Stimulated activated CD4-positive, alpha-beta T cell treated with anti-CD3 and anti-CD28 coated beads, Interleukin-12 subunit alpha, Interleukin-12 subunit beta, amount 100 ng/mL, for 48 hours (primary cell): ENCODE measurements at places on chromosomes 11 and 22.

- no peak for DNase-seq
These were observed 65.0 kb upstream of the HMGXB4 start for GRCh38 chr22:35192129-35192918.

GRCh38 chr11:126405906-126406305 lies 50.4 kb downstream of the ST3GAL4 start:
- DNase-seq, result no peak

GRCh38 chr22:42967005-42967404 lies 47.9 kb downstream of the PACSIN2 start:
- DNase-seq, result no peak

DNA sequence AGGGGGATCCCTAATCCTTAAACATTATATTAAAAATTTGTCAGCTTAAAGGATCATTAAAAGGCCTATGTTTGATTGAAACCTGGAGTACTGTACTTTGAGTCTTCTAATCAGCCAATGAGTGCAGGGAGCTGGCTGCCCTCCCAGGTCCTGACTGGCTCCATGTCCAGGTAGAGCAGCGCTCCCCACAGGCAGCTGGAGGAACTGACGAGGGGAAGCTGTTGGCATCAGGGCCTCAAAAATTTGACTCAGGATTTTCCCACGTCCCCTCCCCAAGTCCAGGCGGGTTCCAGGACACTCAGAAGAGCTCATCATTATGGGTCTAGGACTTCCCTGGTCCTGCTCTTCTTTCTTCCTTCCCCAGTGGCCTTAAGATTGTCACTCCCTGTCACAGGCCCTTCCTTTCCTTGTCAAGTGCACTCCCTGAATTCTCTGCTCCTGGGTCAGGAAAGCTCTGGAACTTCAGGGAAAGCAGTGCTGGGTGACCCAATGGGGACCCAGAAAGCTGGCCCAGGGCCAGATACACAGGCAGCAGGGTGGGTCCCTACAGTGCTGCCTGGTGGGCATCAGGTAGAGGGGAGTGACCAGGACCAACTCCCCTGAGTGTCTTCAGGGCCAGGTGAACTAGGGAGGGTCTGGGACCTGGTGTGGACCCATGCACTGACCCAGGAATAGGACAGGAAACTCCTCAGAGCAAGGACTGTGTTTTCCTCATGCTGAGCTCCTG lies 65.5 kb downstream of the GGTLC2 start:
- no peak for DNase-seq

GRCh38 chr22:27370269-27370668 lies 431.3 kb downstream of the MN1 start:
- DNase-seq, result no peak

GRCh38 chr22:32073262-32073661 lies 30.2 kb downstream of the SLC5A1 start:
- DNase-seq, result no peak

DNA sequence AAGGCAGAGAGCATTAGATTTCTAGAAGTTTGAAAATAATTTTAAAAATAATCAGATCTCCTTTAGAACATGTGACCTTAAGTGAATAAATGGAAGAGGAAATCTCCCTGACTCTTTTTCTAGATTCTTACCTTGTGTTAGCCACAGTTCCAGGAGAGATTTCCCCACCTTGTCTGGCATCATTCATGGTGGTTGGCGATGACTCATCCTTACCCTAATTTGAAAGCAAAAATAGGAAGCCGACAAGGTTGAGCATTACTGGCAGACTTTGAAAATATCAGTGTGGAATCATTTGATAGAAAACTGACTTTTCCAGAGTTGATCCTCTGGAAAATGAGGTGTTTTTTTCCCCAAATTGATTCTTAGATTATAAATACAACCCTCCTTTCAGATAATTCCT lies 48.1 kb downstream of the CNTN5 start:
- no peak for DNase-seq

DNA sequence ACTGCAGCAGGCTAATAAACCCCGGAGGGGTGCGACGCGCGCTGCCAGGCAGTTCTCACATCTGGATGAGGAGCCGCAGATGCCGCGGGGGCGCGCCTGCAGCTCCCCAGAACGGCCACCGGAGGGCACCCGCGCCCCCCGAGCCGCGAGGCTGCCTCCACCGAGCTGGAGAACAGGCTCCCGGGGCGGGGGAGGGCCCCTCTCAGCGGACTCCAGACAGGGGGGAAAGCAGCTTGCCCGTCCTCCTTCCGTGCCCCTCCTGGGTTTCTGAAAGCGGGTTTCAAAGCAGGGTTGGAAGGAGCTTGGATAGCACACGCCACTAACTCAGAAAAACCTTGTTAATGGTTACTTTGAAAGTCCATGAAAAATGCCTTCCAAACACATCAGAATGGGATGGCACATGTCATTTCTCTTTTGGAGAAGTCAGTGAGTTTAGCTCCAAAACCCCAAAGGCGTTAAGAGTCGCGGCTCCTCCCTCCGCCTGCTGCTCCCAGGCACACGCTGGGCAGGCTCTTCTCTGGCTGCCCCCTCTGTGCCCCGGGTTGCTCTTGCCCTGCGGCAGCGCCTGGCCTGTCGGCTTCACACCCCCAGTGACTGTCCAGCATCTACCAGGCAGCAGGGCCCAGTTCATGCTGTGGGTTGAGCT lies 317.8 kb downstream of the NTM start:
- DNase-seq, result peak; percentile 11

DNA sequence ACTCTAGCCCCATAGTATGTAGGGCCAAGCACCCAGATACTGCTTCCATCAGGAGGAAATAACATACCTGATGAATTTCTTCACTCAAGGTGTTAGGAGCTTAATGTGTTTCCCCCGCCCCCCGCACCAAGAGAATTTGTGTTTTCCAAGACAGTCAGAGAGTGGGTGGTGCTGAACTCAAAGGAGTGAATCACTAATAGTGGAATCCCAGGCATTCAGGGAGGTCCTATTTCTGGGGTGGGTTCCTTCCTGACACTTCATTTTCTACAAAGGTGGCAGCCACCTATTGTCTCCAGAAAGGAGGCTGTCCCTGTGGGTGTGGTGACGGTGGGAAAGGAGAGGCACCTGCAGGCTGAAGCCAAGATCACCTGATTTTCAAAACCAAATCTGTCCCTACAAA lies 50.8 kb upstream of the ELF5 start:
- DNase-seq, result no peak

DNA sequence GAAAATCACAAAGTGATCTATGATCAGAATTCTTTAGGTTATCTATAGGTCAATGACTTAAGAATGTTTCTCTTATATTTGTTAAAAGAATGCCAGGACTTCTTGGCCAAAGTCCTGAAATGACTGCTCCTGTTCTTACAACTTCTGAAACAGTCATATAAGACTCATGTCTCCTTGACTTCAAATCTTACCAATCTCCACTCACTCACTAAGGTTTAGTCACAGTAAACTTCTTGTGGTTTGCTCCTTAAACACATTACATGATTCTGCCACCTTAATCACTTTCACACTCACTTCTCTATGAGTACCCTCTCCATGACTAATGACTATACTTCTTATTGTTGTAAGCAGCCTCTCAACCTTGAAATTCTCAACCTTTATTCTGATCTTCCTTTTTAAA lies 648.7 kb upstream of the CCDC179 start:
- no peak for DNase-seq

- no peak for DNase-seq
These were observed 455.4 kb upstream of the TENM4 start for GRCh38 chr11:79896258-79896657.

- no peak for DNase-seq
These were observed 142.8 kb downstream of the CTTN start for GRCh38 chr11:70541176-70541575.

DNA sequence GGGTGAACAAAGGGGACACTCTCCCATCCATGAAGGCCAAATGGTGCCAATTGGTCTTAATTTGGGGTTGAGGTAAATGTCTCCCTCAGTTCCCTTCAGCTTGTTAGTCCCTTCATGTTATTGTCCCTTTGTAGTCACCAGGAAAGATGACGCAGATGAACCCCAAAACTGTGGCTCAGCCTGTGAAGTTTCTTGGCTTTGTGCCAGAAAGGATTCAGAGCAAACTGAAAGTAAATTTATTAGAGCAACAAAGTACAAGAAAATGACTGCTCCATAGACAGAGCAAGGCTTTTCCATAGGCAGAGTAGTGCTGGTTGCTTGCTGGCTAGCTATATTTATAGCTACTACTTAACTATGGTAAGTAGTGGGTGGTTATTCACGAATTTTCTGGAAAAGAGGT lies 16.7 kb downstream of the OR4C3 start:
- no peak for DNase-seq

- DNase-seq, result no peak
These were observed 92.9 kb upstream of the AMOTL1 start for GRCh38 chr11:94675239-94675638.

DNA sequence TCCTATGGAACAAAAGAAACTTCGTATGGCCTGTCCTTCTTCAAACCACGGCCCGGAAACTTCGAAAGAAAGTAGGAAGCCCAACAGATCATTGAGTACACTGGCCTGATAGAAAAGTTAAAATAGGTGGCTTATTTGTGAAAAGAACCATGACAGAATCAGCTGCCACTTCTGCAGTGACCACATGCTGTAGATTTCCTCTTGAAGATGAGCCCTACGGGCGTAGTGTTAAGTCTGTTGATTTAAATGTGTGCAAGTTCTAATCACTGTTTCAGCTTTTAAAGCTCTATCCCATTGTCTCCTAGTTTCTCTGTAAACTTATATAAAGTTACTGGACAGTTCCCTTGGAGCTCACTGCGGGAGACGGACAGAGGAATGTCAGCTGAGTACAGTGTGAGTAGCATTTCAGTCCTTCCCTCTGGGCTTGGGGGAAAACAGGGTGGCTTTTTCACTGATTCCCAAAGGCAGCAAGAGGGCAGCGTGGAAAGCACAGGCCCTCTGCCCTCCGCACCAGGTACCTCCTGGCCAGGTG lies 17.8 kb downstream of the SAMM50 start:
- DNase-seq, result no peak

- DNase-seq, result no peak
These were observed 1.1 kb upstream of the CD248 start for GRCh38 chr11:66317723-66318599.

DNA sequence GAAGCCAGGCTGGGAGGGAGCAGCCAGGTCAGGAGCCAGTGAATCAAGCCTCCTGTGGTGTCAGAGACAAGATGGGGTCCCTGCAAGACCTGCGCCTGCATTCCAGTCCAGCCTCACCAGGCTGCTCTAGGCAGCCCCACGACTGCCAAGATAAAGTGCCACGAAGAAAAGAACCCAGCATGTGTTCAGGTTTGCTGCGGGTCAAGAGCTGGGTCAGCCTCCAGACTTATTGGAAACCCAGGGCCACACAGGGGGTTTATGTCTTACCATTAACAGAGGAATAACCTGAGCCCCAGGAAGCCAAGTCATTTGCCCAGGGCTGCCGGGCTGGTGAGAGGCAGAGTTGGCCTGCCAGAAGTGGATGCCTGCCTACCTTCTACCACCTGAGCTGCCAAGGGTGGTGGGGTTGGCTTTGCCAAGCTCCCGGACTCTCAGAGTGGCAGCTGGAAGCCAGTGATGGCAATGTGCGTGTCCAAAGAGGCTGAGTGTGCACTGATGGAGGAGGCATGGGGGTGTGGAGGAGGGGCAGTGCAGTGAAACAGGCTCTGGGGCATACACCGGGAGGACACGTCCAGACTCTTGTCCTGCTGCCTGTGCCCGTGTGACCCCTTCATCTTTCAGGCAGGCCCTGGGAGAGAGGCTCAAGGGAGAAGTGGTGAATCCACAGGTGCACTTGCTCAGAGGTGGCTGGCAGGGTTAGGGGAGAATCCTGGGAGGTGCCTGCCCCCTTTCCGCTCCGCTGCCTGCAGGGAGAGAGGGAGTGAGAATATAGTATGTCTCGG lies 1.7 kb downstream of the RASD2 start:
- no peak for DNase-seq
